ENCODE measurements at places on chromosomes 3 and 15.

DNA sequence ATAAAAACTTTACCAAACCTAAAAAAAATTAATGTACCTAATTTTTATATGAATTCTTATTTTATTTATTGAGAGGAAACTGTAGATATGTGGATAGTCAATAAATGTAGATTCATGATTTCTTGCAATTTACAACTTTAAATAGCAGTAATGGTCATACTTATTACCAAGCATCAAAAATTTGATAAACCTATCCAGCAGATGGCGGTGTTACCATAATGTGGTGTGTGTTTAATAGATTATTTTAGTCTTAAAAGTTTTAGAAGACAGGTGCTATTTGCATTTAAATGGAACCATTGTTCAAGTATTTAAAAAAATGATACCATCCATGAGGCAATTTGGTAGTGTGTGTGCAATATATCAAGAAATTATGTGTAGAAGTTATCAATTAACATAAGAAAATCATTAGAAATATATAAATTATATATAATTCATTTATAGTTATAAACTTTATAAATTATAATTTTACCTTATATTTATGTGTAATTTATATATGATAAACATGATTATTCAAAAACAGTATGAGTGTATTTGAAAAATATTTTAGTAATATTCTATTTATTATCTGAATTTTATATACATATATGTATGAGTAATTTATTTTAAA, 176.0 kb upstream of the BCHE start:
- DNase-seq: peak; percentile 11

DNA sequence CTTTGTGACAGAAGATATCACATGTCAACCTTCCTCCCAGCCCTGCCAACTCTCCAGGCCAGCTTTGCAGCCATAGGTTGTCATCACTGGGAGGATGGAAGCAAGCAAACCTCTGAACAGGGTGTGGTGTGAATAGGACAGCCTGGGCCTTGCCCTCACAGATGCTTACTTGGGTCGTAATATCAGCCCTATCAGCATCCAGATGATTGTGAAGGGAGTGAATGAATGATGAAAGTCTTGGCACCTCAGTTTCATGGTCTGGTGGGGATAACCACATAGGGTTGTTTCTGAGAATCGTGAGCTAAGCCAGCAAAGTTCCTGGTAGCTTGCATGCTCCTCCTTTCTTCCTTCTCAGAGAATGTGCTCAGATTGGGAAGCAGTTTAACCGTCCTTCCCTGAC, 55.1 kb upstream of the POLR2M start:
- DNase-seq: no peak

DNA sequence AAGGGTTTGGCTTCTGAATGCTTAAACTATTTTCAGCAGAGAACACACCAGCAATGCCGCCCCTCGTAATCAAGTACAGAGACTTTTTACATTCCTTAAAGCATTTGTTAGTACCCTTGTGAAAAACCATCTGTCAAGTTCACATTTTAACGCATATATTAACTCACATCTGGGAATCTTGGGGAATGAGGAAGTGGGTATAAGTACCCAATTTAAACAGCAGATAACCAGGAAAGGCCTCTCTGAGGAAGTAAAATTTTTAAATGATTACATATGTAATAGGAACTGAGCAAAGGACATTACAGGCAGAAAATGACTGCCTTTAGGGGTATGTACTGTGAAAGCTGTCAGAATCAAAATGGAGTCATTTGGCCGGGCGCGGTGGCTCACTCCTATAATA, 12.8 kb upstream of the CFAP44 start:
- no peak for DNase-seq

- no peak for DNase-seq
Measured at GRCh38 chr3:134751831-134752230, 43.2 kb upstream of the EPHB1 start.

DNA sequence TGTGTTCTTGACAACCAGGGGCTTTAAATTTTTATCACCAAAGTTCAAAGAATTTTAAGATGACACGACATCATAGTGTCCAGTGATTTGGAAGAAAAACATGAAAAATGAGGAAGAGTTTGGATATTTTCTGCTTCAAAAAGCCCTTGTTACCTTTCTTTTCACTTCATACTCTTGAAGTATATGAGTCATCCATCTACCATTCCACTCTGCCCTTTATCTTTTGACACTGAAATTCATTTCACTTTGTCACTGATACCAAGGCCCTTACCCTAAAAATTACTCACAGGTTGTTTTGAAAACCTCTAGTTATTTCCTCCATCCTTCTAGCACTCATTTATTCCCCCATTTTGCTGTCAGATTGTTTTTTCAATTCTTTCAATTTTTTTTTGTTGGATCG, 42.7 kb downstream of the OR5H15 start:
- DNase-seq: no peak

DNA sequence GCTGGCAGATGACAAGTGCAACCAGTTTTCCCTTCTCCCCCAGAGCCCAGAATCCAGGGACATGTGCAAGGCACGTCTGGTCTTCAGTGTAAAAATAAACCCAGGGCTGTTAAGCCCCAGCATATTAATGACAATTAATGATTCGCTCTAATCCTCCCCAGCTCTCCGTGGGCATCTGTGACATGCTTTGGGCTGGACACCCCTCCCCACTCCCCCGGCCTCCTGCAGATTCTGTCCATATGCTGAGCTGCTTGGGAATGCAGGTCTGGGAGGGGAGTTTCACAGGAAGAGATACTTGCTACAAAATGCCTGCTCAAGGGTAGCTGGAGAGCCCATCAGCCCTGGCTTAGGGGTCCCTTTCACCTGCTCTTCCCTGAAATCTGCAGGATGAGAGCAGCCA, 43.0 kb upstream of the NTRK3 start:
- DNase-seq: no peak

DNA sequence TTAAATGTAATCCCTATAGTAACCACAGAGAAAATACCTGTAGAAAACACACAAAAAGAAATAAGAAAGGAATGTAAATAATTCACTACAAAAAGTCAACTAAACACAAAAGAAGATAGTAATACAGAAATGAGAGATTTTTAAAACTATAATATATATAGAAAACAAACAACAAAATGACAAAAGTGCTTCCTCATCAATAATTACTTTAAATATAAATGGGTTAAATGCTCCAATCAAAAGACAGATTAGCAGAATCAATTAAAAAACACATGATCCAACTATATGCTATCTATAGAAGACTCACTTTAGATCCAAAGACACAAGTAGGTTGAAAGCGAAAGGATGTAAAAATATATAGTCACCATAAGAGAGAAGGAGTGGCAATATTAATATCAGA, 45.8 kb downstream of the FRMD5 start:
- DNase-seq: no peak

GRCh38 chr15:87767516-87767915, 489.0 kb downstream of the NTRK3 start:
- no peak for DNase-seq

DNA sequence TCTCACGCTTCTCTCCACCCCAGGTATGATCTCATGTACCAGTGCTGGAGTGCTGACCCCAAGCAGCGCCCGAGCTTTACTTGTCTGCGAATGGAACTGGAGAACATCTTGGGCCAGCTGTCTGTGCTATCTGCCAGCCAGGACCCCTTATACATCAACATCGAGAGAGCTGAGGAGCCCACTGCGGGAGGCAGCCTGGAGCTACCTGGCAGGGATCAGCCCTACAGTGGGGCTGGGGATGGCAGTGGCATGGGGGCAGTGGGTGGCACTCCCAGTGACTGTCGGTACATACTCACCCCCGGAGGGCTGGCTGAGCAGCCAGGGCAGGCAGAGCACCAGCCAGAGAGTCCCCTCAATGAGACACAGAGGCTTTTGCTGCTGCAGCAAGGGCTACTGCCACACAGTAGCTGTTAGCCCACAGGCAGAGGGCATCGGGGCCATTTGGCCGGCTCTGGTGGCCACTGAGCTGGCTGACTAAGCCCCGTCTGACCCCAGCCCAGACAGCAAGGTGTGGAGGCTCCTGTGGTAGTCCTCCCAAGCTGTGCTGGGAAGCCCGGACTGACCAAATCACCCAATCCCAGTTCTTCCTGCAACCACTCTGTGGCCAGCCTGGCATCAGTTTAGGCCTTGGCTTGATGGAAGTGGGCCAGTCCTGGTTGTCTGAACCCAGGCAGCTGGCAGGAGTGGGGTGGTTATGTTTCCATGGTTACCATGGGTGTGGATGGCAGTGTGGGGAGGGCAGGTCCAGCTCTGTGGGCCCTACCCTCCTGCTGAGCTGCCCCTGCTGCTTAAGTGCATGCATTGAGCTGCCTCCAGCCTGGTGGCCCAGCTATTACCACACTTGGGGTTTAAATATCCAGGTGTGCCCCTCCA, 19.1 kb downstream of the TYRO3 start:
- DNase-seq: no peak

GRCh38 chr3:154794814-154795445, 285.2 kb upstream of the MME start:
- DNase-seq: no peak

DNA sequence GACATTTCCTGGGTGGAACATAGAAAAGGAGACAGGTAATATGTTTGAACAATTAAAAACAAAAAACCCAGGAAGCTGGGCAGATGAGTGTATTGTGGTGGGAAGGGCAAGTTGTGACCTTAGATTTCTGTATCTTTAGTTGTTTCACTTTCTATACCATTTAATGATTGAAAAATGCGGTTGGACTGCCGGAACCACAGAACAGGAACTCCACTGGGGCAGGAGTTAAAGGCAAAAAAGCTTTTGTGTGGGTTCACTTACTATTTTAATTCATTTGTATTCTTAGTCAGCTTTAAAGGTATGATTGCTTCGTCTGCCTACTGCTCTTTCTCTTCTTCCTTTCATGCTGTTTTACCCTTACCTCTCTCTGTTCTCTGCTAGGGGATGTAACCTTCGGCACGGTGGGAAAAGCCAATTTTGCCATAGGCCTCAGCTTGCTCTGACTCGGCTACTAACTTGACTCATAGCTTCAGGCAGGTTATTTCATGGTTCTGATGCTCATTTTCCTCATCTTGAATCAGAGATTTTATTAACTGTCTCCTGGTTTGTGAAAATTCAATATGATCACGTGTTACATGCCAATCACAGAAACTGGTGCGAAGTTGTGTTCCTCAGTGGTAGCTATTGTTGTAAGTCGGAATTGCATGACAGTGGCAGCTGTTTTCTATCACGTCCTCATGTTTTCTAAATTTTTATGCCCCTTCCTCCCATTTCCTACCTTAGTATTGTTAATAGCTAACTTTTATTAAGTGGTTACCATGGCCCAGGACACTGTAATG, 1.6 kb upstream of the MCTP2 start:
- no peak for DNase-seq

GRCh38 chr15:58732625-58733363, 16.7 kb downstream of the ADAM10 start:
- no peak for DNase-seq

- no peak for DNase-seq
Measured at GRCh38 chr15:98715890-98716443, 67.6 kb downstream of the IGF1R start.

DNA sequence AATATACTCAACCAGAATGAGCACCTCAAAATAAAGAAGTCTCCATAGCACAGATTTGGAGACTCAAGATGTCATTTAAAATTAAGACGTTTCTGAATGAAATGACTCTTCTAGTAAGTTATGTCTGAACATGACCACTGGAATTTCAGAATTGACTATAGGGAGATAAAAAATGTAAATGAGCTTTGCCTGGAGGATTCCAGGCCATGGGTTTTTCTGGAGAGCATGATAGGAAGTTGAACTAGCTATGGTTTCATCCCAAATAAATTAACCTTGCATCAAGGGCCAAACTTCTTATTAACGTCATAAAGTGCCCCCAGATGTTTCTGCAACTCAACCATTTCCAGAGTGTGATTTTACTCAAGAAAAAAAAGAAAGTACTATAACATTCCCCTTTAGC, 222.6 kb upstream of the NR2F2 start:
- no peak for DNase-seq

GRCh38 chr3:80338366-80338765, 570.6 kb upstream of the ROBO1 start:
- DNase-seq: no peak

DNA sequence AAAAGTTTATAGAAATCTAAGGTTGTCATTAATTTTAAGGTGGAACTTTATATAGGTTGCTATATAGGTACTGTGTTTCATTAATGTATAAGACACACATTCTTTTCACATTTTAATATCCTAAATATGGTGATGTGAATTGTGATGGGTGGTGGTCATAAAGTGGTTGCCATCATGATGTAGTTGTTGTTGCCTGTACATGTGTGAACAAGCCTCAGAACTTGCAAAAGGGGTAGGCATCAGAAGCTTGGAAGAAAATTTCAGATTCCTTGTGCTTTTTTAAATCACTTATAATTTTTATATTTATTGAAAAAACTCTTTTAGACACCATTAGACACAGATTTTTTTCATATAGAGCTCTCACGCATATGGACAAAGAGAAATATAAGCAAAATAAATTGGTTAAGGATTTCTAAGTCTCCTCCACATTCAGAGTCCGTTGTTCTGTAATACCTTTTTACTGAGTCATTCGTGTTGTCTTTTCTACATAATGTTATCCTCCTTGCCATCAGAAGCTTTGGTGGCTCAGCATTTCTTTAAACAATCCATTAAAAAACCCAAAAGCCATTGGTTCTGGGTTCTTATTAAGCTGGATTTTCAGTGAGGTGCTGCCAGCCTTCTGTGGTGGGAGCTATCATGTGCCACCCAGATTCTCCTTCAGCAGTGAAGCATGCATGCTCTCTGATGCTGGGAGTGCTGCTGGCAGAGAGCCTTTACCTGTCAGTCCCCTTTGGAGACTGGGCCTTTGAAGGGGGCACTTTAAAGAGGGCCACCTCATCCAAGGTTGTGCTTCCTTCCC, 140.4 kb upstream of the GALNT15 start:
- DNase-seq: no peak

DNA sequence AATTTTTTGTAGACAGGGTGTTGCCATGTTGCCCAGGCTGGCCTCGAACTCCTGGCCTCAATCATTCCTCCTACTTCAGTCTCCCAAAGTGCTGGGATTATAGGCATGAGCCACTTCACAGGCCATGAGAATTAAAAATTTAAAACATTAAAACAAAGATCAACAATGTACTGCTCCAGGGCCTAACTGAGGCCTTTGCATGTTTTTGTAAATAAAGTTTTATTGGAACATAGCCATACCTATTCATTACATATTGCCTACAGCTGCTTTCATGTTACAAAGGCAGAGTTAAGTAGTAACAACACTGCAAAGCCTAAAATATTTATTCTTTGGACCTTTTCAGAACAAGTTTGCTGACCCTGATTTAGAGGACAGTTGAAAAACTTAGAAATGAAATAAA, 9.6 kb downstream of the VPS39 start:
- no peak for DNase-seq

DNA sequence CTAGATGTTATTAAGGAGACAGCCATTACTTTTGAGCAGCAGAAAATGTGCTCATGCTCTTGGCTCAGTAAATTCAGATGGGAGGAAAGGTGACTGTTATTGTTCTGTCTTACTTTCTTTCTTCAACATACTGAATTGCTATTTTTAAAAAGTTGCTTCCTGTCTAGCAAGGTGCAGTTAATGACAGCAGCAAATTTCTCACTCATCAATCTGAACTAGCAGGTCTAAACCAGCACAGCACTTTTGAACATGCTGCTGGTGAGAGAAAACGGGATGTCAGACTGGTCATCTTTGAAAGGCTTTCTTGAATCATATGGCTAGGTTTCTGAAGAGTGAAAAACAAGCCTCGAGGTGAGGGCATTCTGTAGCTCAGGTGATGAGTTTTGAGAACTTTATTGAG, 384.7 kb downstream of the MFSD1 start:
- DNase-seq: peak; percentile 17
